ENCODE measurements at places on chromosomes 12 and 14. TPM values are rescaled to one million over a fixed set of nuclear protein-coding genes. Genes with fewer than 3 reads are reported as not detected.

The CLEC4E gene
- not detected for total RNA-seq

The KCNH3 gene
- total RNA-seq = 0.12 TPM

The OASL gene
- total RNA-seq = 0.37 TPM

The SERPINA12 gene
- not detected for total RNA-seq

The KRT79 gene
- not detected for total RNA-seq

The BCL11B gene
- not detected for total RNA-seq

The FLRT2 gene
- total RNA-seq = 14.2 TPM

The WASHC3 gene
- total RNA-seq = 68.6 TPM

The LBHD2 gene
- not detected for total RNA-seq

The TMTC2 gene
- total RNA-seq = 14.1 TPM

The SERPINA1 gene
- not detected for total RNA-seq

The GYS2 gene
- not detected for total RNA-seq

The CEBPE gene
- total RNA-seq = not detected

The TPPP2 gene
- not detected for total RNA-seq

The TC2N gene
- total RNA-seq = 3.6 TPM

The OR6C2 gene
- not detected for total RNA-seq

The FGD6 gene
- total RNA-seq = 3.3 TPM

The OR5AU1 gene
- not detected for total RNA-seq

Measured in cardiac ventricle fibroblast (primary cell).